ENCODE measurements at places on chromosomes 5 and 9.

DNA sequence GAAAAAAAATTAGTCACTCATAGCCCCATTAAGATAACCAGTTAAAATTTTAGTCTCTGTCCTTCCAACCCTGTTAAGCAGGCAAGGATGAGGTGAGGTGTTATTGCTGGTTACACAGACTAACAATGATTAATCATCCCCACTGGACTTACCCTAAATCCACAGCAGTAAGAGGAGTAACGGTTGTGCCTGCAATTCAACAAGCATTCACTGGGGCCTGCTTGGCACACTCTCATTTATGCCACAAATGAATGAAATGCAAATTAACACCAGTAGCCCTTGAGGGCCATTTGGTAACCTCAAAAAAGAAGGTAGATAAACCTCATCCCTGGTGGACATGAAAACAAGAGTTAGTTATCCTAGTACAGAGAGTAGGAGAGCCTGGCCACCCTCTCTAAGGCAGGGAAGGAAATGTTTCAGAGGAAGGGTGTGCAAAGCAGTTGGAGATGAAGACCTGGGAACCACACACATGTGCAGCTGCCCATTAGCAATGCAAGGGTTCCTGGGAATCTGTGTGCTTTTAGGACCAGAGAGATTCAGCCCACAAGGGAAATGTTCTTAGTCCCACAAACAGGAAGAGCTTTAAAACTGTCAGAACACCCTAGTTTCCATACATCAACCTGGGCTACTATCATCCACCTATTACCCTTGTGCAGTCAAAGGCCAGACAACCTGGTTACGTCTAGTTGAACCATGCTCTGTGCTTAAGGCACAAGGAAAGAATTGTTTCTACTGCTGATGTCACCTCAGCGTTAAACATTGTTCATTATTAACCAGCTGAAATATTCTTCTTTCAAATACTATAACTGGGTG, 7.7 kb downstream of the LHFPL2 start:
- DNase-seq = no peak

GRCh38 chr5:155276231-155276630, 262.7 kb downstream of the KIF4B start:
- no peak for DNase-seq

- DNase-seq = no peak
Measured at GRCh38 chr9:9631284-9631683, 981.5 kb downstream of the PTPRD start.

GRCh38 chr5:65790371-65791163, 68.6 kb downstream of the NLN start:
- no peak for DNase-seq

- no peak for DNase-seq
Measured at GRCh38 chr9:76512826-76513225, 53.8 kb downstream of the GCNT1 start.

- no peak for DNase-seq
Measured at GRCh38 chr5:4513381-4513780, 626.7 kb upstream of the ADAMTS16 start.

GRCh38 chr5:76547891-76548524, 75.2 kb downstream of the F2RL2 start:
- DNase-seq = no peak

DNA sequence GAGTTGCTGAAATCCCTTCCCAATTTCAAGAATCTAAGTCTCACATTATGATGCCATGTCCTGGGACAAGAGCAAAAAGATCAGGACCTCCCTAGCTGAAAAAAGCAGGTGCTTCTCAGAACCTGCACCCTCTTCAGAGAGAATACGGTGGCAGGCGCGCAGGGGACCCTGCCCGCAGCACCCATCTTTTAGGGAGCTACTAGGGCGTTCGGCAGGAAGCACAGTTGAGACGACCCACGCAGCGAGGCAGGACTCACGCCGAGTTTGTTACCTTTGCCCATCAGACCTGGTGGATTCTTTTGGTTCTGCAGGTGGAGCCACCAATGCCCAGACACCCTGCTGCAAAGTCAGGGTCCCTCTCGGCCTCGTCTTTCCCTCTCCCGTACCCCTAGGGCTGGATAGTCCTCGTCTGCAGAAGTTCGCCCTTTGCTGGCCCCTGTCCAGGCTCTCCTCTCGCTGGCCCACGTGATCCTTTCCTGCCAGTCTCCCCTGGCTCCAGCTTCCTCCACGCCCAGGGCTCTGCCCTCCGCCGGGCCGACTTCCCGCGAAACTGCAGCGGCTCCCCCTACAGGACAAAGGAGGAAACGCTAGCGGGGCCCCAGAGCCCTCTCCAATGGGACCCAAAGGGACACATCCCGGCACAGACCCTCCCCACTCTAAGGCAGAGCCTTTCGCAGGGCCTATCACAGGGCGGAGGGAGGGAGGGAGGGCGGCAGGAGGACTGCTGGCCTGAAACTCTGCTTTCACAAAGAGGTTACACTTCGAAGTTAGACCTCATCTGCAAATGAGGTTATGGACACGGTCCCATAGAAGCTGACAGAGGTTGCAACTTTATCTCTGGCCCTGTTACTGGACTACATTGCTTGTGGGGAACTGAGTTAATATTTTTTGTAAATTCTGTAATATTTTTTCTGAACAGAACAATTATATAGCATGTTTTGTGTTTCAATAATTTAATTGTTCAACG, 28.8 kb downstream of the TMEM174 start:
- peak; percentile 39 for DNase-seq

GRCh38 chr5:38709678-38710306, 136.0 kb upstream of the OSMR start:
- DNase-seq = no peak

- DNase-seq = no peak
Measured at GRCh38 chr5:27598576-27598975, 560.2 kb upstream of the CDH9 start.

DNA sequence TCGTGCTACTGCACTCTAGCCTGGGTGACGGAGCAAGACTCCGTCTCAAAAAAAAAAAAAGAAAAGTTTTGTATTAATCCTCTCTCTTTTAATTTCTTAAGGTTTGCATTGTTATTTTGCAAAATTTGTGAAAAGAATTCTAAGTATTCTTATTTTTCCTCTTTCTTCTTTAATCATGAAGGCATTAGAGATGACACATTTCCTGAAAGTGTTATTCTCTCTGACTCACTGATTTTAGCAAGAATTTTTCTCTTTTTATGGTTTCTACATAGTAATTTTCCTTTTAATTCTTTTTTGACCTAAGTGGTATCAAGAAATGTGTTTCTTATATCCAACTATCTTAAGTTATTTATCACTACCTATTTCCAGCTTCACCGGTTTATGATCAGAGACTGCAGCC, 78.0 kb downstream of the NSUN2 start:
- no peak for DNase-seq

GRCh38 chr5:114101153-114101552, 260.7 kb upstream of the KCNN2 start:
- DNase-seq = no peak

- DNase-seq = no peak
Measured at GRCh38 chr9:133619791-133620190, 10.6 kb upstream of the FAM163B start.

DNA sequence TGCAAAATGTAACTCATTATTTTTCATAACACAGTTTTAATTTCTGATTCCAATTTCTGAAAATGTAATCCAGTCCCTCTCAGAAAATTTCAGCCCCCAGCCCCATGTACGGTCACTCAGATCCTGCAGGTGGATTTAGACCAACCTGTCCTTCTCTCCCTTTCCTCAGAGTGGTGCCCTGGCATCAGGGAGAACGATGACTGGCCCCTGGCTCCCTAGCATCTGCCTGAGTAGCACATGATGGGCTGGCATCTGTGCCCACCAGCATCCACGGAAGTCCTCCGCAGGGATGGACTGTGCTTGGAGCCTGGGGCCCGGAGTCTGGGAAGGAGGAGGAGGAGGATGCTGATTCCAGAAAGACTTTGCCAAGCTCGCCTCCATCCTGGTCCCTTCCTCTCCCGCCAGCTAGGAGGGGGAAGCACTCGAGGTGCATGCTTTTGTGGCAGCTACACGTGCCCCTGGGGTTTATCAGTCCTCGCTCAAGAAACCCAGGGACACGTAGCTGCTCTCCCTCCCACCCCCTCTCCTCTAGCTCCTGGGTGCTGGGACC, 54.4 kb upstream of the RUFY1 start:
- DNase-seq = no peak

- DNase-seq = no peak
Measured at GRCh38 chr5:35129921-35130485, 82.3 kb upstream of the AGXT2 start.

- peak; percentile 44 for DNase-seq
Measured at GRCh38 chr9:36572515-36573418, at the start of gene MELK. Gene MELK, plus strand, starts transcription at chr9:36572895. Its CDS starts 8,787 bp downstream, at chr9:36581682.

DNA sequence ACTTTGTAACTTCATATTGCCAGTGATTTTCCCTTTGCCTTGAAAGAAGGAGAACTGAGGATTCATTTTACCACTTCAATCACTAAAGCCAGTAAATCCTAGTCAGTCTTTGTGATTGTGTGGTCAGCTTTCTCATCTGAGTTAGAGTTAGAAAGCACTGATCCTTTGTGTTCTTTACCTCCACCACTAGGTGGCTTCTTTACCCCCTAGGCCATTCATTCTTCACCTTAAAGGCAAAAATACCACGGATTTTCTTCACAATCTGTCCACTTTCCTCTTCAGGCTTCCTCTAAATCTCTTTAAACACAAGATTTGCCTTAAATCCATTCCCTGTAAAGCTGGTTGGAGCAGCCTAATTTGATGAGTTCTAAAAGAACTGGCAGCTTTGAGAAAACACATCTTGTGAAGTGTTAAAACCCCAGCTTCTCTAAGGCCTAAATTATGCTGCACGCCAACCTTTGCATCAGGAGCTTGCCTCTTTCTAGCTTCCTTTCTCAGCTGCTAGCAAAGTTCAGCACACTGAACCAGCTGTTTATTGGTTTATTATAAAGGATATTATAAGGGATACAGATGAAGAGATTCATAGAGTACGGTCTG, 20.4 kb downstream of the BDP1 start:
- DNase-seq = no peak

DNA sequence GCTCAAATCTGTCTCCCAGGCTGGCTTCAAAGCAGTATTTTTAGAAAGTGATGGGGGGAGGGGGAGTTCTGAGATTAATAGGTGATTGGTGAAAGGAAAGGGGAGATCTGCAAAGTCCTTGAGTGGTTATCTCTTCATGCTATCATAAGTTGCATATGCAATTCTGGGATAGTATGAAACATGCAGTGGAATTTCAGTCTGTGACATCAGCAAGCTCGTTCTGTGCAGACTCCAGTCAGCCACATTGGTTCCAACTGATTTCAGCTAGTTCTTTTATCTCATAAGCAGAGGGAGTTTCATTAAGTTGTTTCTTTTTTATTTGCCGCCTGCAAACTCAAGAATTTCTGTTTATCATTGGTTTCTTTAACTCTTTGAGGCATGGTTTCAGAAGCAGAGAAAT, 180.5 kb upstream of the SH3GL2 start:
- no peak for DNase-seq

DNA sequence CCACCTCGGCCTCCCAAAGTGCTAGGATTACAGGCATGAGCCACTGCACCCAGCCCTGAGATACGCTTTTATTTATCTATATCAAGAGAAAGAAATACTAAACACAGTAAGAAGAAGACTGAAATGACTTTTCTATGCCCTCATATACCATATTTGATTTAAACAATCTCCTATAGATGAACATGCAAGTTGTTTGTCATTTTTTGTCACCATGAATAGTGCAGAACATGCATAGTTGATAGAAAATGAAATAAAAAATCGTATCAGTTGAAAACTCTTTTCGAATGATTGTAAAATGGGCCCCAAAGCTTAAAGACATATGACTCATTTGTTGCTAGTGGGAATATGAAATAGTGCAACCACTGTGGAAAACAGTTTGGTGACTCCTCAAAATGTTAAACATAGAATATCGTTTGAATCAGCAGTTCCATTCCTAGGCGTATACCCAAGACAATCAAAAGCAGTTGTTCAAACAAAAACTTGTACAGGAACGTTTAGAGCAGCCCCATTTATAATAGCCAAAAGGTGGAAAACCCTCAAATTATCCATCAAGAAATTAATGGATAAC, 61.4 kb upstream of the ANKH start:
- no peak for DNase-seq

GRCh38 chr9:12658531-12659209, 34.5 kb upstream of the TYRP1 start:
- DNase-seq = no peak

DNA sequence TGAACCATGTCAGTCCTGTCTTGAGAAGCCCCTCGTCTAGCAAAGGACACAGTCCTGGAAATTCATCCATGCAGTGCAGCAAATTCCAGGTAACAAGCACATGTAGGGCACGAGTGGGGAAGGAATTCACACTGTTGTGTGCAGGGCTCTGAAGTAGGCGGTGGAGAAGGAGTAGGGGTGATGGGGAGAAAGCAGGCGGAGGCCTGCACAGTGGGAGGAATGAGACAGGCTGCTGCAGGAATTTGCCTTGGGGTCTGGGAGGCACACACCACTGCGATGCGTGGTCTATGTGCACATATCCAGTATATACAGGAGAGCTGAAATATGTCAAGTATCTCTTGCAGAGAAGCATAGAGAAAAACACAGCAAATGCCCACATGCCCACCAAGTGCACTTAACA, 249.2 kb upstream of the IRX2 start:
- no peak for DNase-seq

GRCh38 chr9:128493424-128493823, 11.1 kb upstream of the GLE1 start:
- no peak for DNase-seq

DNA sequence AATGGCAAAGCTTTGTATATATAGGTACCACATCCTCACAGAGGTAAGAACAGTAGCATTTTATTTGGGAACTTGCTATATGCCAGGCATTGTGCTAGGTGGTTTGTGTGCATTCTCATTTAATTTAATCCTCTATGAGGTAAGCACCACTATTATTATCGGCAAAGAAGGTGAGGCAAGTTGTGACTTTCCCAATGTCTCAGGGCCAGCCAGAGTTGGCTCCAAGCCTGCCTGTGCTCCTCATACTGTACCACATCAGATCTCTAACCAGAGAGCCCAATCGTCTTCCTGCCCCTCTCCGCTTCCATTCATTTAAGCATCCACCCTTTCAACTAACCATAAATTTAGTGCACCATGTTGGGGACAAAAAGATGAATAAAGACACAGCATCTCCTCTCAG, 55.1 kb downstream of the NIPSNAP3B start:
- no peak for DNase-seq

DNA sequence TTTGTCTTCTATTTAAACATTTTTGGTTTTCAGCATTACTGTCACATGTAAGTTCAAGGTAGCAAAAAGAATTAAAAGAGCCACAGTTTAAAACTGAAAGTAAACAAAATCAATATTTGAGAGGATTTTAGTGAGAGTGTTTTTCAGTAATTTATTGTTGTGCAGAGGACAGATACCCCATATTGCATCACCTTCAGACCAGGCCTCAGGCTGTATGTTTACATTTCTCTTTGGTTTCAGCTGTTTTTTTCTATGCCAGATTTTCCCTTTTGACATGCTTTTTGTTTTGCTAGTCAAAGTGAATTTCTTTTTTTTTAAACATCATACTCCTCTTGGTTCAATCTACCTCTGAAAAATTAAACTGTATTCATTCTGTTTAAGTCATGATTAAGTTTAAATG, 47.2 kb downstream of the MAST4 start:
- DNase-seq = no peak

DNA sequence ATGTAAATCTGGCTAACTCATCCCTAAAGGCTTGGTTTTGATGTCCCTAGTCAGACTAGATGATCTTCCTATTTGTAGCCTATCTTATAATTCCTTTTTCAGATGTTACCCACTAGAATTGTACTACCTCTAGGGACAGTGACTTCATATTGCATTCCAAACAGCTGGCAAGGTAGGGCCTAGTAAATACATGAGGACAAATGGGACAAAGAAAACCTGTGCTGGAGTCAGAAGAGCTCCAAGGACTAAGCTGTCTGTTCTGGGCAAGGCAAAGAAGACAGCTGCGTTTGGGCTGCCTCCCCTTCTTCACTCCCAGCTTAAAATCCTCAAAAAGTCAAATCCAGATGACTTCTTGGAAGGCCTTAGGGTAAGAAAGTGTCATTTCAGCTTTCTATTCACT, 10.0 kb downstream of the DMXL1 start:
- DNase-seq = no peak

All from tibial nerve (tissue), 4 donors.